Germinal center (tissue), 1 donor: ENCODE measurements at places on chromosomes 13 and 19.
A peak's percentile ranks its signal among the peaks of the same experiment; 100 is the strongest.

DNA sequence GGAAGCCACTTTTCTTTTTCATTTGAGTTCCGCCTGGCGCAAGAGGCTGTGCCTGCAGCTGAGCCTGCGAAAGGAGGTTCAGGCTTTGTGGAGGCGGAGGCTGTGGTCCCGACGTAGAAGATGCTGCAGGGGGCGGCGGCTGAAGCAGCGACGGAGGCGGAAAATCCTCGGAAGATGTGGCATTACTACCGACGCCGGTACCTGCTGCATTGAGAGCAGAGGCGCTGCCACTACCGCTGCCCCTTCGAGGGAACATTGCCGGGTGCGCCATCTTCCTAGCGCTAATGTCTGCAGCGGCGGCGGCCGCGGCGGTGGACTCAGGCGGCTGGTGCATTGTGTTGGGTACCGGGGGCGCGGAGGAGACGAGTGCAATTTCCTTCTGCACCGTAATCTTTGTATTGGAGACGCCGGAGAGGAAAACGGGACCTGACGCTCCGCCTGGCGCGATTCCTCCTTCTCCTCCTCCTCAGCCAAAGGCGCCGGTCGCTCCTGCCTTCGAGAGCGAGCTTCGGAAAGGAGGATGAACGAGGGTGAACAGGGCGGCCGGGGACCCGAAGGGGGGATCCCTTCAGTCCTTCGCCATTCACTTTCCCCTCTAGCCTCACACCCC lies at the start of gene TSC22D1:
Gene TSC22D1 (minus strand): TSS at position 590 of the 610 bp plus-strand sequence. CDS start 256 bp downstream, at position 334.
- DNase-seq: peak; percentile 47

DNA sequence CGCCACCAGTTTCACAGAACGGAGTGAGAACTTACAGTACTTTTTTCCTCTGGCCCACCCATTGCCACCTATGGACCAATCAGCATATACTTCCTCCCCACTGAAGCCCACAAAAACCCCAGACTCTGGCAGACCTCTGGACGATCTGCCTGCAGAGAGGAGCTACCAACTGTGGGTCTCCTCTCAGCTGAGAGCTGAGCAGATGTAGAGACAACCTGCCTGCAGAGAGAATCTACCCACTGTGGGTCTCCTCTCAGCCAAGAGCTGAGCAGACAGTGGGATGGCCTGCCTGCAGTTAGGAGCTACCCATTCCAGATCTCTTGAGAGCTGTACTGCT lies 69.7 kb downstream of the PIBF1 start:
- DNase-seq: no peak

- DNase-seq: no peak
These were observed 303.1 kb downstream of the PCDH9 start for GRCh38 chr13:66926851-66927524.

DNA sequence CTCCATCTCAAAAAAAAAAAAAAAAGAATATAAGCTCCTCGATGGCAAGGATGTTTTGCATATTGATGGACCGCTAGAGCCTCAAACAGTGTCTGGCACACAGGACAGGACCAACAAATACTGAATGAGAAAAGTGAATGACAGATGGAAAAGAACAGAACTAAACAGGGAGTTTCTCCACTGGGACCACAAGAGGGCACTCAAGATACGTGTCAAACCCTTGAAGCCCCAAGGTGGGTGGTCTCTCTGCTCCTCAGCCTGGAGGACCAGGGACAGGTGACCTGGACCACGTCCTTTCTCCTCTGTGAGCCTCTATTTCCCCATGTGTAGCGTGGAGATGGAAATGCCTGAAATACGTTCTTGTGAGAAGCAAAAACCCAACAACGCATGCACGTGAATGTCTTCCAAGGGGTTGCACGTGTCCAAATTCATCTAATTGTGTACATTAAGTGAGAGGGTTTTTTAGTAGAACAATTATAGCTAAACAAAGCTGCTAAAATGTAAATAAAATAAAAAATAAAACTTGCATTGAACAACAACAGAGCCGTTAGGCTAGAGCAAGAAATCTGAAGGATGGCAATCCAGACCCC lies 5.7 kb upstream of the CDC42EP5 start:
- DNase-seq: peak; percentile 44

DNA sequence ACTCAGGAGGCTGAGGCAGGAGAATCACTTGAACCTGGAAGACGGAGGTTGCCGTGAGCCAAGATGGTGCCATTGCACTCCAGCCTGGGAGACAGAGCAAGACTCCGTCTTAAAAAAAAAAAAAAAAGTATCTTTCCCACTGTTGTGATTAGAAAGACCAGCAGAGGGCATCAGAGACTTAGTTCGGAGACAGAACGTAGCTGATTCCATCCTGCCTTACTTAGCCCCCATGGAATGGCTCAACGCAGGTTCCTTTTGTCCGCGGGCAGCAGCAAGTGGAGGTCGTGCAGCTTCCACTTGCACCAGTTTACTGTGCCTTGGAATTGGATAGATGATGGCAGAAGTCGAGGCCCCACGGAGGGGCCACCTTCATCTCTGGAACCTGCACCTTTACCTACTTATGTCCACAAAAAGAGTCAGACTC lies 8.1 kb downstream of the TIMM29 start:
- peak; percentile 57 for DNase-seq

DNA sequence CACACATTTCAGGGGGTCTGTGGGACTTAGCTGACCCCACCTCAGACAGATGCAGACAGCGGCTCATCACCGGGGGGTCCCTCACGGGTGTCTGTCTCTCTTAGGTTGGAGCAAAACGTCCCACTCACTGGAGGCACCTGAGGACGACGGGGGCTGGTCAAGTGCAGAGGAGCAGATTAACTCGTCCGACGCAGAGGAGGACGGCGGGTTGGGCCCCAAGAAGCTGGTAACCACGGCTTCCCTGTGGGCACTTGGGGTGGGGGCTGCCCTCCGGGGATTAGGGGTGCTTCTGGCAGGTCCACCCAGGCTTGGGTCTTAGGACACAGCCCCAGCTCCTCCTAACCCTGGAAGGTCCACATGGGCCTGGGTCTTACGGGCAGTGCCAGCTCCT lies 11.2 kb upstream of the F7 start:
- no peak for DNase-seq

GRCh38 chr13:99624936-99625540 lies 123.8 kb downstream of the TM9SF2 start:
- no peak for DNase-seq

- no peak for DNase-seq
These were observed 133.4 kb upstream of the PEG3 start for GRCh38 chr19:56973713-56974555.

GRCh38 chr19:24048261-24048660 lies 38.7 kb upstream of the ZNF254 start:
- DNase-seq: no peak

GRCh38 chr19:41238244-41238643 lies 19.2 kb downstream of the AXL start:
- no peak for DNase-seq

DNA sequence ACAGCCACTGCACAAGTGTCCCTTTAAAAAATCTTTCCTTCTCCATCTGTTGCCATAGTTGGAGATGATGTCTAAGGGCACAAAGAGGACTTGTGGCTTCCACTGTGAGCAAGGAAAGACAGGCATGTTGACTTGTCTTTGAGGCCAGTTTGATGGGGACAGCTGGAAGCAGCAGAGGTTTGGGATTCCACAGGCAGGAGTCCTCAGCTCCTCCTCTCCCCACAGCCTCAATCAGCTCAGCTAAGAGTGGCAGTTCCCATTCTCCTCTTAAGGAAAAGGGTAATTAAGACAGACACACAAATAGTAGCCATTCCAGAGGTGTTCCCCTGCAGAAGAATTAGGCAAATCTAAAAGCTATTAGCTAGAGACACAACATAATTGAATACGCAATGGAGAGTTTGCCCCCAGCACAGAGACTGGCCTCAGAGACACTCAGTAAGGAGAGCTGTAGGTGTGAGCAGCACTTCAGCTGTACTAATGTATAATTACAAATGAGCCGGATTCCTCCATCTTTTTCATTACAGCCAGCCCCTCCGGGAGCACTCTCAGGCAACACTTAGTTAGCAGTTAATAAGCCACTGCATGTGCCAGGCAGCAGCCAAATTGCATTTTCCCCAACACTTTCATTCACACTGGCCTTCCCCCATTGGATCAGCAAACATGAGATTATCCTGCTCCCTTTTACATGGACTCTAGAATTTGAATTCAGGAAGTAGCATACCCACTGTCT lies 434.0 kb downstream of the FOXO1 start:
- no peak for DNase-seq

DNA sequence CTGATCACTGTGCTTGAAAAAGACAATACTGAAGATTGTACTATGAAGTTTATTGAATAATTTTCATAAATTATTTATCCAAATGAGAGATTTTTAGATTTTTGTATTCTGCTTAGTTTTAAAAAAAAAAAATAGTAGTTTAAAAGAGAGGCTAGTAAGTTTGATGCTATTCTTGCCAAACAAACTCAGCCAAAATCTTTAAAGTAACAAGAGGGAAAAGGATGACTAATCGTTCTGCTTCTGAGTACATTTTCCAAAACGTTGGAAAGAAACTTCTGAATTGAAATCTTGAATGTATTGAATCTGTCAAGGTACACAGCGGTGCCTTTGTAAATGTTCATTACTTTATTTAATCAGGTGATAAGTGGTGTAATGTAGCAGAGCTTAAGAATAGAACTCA lies 34.4 kb downstream of the NUP58 start:
- DNase-seq: no peak

GRCh38 chr13:82867284-82867683 lies 1015.0 kb downstream of the SLITRK1 start:
- DNase-seq: no peak

DNA sequence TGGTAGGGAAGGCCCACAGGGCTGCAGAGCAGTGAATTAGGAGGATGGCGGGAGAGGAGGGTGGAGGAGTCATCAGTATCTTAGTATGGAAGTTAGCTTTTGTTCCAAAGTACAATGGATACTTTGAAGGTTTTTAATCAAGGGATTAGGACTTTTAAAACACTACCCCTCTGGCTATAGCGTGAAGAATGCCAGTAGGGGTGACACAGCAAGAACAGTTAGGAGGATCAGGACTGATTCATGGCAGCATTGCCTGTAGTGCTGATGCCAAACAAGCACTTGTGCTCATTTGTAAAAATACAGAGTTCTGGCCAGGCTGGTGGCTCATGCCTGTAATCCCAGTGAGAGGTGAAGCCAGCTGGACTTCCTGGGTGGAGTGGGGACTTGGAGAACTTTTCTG lies 46.2 kb downstream of the SKA3 start:
- no peak for DNase-seq

- no peak for DNase-seq
These were observed 32.7 kb upstream of the ZNF254 start for GRCh38 chr19:24054044-24054935.

- DNase-seq: no peak
These were observed 64.6 kb upstream of the KL start for GRCh38 chr13:32951580-32951979.

DNA sequence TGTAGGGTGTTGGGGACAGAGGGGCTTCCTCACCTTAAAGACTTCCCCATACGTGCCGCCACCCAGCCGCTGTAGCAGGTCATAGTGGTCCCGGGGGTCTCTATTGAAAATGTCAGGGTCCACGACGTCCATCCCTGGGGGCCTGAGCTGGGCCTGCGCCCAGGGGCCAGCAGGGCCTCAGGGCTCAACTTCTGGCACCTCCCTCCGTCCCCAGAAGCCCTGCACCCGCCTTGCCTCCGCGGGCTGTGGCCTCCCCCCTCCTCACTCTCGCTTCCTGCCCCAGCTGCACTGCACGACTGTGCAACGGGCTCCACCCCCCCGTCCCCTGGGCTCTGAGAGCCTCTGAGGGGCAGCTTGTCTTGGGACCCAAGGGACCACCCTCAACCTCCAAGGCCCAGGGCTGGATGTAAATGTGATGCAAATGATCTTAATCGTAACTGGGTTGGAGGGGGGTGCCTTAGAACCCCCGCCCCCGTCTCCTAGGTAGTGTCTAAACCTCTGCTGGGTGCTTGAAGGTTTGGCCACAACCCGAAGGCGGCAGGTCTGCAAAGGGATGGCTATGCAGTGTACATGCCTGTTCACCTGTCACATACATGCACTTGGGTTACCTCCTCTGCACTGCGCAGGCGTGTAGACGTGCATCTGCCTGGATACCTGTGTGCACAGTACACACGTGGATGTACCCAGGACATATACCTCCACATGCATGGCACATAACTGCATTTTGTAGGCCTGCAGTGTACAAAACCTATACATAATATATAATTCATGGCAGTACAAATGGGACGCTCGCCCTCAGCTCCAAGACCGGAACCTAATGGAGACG lies at the start of gene MAP4K1:
Gene MAP4K1 (minus strand): TSS at position 190 of the 826 bp plus-strand sequence. CDS start 58 bp downstream, at position 132.
- DNase-seq: peak; percentile 90

DNA sequence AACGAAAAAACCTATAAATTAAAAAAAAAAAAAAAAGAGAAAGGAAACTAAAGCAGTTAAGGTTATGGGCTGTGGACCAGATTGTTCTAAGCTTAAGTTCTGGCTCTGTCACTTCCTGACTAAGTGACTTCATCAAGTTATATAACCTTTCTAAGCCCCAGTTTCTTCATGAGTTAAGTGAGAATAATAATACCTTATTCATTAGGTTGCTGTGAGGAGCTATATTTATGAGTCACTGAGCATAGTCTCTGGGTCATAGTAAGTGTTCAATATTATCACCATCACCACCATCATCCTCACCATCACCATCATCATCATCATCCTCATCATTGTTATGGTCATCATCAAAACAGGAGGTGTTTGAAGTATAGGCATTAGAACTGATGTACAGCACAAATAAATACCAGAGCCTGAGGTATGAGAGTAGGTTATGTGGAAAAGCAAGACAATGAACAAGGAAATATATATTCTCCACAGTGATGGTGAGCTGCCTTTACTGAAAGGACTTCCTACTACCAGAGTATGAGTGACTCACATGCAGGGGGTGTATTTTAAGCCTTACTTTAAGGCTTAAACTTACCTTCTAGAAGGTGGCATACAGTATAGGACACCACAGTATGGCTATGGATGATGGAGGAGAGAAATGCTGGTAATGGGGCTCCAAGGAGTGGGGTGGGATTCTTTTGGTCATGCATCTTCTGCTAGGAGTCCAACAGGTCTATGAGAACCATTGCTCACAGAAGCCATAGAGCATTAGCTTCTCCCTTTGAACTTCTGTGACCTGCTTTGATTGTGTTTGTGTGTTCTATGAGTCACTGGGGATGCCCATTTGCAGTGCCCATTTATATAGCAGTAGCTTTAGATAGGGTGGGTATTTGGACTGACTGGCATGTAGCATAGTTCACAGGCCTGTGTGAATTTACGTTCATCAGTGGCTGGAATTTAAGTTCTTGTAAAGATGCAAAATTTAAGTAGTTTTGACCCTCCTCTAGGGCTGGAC lies 104.4 kb downstream of the KLF5 start:
- no peak for DNase-seq

- DNase-seq: no peak
These were observed 1244.6 kb upstream of the SLC10A2 start for GRCh38 chr13:104310861-104311260.
